ENCODE measurements at places on chromosomes 3 and 15.
A peak's percentile ranks its signal among the peaks of the same experiment; 100 is the strongest.

DNA sequence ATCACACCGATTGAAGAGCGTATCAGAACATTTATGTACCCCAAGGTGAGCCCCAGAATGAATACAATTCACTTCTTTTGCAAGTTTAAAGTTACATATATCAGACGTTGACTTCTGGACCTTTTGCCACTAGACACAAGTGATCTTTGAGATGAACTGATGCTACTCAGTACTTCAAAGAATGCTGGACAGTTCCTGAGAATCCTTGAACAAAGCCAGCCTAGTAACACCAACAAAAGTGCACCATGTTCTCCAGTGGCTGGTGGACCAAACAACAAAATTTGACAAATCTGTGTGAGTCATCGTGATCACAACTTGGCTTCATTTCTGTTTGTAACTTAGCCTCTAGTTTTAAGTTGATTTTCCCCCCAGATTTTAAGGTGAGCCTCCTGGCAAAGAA is 355.7 kb downstream of the SOX2 start:
- no peak for DNase-seq

GRCh38 chr3:23481616-23482278 is 278.6 kb downstream of the UBE2E2 start:
- peak; percentile 34 for DNase-seq

DNA sequence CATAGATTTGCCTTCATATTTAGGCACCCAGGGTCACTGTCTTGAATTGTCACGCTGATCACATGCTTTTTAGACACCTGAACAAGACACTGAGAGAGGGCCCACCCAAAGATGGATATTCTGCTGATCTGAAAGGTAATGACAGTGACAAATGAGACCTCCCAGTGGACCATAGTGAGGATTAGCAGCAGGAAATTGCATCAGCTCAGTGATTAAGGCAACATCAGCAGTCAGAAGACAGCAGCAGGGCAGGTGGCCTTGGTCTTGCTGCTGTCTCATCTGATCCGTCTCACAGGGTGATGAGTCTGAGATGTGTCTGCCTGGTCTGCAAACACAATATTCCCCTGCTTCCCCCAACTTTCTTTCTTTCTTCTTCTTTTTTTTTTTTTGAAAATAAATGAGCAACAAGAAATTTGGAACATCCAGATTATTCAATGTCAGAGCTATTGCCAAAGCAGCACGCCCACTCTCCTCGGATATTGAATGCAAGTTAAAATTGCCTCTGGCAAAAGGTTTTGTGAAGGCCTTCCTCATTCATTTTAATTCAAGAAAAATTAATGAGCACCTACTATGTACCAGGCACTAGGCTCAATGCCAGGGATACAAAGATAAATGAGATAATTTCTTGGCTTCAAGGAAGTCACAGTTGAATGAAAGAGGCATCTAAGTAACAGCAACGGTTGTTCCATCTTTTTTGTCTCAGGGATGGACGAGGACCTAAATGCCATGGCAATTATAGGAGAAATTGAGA is 14.1 kb downstream of the OTOL1 start:
- DNase-seq, result no peak

DNA sequence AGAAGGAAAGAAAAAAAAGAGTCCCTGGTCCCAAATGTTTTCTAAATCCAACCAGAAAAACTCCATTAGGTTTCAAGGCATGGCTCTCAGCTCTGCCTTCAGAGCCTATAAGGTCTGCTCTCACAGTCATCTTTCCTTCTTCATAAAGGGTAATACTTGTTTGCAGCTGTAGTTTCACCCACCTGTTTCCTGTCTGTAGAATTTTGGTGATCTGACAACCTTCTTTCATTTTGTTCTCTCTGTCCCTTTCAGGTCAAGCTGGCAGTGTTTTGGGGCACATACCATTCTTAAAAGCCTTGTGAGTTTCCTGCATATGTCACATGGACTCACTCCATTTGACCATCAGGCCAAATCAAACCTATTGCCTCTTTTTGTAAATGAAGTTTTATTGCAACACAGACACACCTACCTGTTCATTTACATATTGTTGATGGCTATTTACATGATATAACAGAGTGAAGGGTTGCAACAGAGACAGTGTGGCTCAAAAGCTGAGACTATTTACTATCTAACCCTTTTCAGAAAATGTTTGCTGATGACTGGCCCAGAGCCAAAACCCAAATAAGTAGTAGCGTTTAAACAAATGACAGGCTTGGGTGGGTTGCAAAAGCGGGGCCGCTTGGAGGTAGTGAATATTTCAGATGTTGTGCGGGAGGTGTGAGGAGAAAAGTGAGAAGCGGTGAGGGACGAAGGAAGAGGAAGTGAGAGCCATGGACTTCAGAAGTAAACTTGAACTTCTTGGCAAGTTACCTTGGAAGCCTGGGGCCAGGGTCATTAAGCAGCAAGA is 292.7 kb upstream of the PROK2 start:
- no peak for DNase-seq

DNA sequence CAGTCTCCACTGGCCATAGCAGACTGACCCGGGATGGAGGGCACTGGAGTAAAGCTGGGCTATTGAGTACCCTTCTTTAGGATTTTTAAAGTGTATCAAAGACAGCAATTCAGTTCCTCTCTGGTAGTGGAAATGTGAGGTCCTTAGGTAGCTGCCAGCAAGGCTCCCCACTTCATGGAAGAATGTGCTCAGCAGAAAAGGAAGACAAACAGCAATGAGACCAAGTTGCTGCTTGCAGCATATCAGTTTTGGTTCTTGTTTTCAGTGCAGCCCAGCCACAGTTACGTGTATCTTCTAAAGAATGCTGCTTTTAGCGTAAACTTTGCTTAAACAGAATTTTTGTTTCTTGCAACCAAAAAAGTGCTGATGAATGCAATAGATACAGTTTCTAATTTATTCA is 374.0 kb upstream of the CBLB start:
- no peak for DNase-seq

GRCh38 chr3:50633230-50633790 is 16.4 kb downstream of the MAPKAPK3 start:
- no peak for DNase-seq

- no peak for DNase-seq
Observed at GRCh38 chr15:90001683-90002427, 731 bp downstream of the ZNF710 start.

GRCh38 chr3:167740961-167741587 is 5.6 kb downstream of the SERPINI1 start:
- no peak for DNase-seq

DNA sequence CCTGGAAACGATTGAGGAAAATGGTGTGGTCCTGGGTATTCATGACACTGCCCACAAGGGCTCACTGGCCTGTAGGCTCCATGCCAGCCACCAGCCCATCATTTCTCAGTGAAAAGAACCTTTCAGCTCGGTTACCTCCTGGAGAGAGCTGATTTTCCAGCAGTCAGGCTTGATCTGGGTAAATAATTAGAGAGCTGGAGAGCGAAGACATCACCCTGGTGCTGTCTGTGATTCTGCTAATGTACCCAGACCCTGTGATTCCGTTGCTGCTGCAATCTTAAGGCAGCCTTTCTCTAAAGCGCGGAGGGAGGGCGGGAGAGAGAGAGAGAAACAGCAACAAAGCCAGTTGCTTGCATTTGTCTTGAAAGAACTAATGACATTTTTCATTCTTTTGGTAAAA is 221.9 kb upstream of the TOPAZ1 start:
- no peak for DNase-seq

GRCh38 chr15:50049871-50050270 is 69.2 kb downstream of the ATP8B4 start:
- no peak for DNase-seq

- DNase-seq, result no peak
Observed at GRCh38 chr3:97510795-97511194, 253.8 kb upstream of the ARL6 start.

DNA sequence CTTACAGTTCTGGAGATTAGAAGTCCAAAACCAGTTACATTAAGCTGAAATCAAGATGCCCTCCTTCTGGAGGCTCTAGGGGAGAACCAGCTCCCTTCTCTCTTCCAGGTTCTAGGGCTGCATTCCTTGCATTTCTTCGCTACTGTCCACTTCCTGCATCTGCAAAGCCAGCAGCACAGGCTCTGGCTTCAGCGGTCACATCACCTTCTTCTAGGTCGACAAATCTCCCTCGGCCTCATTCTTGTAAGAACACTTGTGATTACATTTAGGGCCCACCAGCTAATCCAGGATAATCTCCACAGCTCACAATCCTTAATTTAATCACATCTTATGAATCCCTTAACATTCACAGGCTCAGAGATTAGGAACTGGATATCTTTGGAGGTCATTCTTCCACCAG is 73.8 kb downstream of the MINAR1 start:
- no peak for DNase-seq

GRCh38 chr3:147394884-147395225 is 11.5 kb downstream of the ZIC4 start:
- DNase-seq, result no peak

GRCh38 chr3:196741249-196741889 is 1.7 kb downstream of the PAK2 start:
- no peak for DNase-seq

DNA sequence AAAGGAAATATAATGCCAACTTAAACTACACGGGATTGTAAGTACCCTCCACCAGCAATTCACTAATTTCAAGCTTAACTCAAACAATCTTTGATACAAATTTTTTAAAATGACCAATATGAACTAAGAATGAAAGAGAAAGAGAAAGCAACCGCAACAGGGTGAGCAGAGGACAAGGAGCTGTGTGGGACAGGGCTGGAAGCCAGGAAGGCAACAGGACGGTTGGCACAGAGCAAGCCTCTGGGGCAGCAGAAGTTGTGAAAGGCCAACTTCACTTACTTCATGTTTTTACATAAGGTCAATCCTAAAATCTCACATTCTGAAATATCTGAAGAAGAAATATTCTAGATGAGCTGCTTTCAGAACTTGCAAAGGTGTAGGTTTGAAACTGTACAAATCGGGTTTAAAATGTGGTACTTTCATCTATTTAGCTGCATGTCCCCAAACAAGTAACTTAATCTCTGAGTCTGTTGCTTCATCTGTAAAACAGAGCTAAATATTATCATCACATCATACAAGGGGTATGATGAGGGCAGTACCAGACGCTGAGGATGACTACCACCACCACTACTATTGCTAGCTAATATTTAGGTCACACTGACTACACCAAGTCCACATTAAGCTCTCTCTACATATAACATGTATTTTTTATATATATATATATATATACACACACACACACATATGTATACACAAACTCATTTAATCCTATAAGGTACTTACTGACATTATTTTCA is 101.7 kb downstream of the IGSF11 start:
- DNase-seq, result no peak

GRCh38 chr15:63243776-63244175 is 33.6 kb upstream of the APH1B start:
- no peak for DNase-seq

GRCh38 chr3:125116311-125117080 is 60.7 kb upstream of the HEG1 start:
- DNase-seq, result no peak

DNA sequence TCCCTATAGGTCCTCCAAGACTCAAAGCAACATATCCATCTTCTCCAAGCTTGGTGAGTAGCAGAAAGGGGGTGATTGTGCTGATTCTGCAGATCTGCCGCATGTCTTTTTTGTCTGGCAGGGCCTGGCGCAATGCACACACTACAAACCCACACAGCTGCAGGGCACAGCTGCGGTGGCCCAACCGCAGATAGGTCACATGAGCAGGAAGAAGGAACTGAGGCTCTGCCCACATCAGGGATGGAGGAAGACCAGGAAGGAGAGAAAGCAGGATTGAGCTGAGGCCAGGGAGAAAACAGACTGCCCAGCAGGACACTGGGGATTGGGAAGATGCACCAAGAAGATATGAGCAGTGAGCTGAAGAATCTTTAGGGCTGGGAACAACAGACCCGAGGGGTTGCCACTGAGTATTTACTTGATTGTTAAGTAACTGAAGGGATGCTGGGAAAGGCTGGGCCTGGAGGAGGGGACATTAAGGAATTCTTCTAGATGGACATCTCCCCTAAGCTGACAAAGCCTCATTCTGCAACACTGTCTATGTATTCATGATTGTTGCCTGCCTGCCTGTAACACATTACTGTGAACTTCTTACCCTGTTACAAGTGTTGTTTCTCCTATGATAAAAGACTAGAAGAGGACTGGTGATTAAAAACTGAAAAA is 126.7 kb downstream of the MYLK start:
- no peak for DNase-seq

Data from NCI-H187 treated with DMSO at 0.1 percent for 48 hours (cell line).